Endodermal cell (in vitro differentiated cells): ENCODE measurements at places on chromosomes 16 and 17. TPM values are rescaled to one million over a fixed set of nuclear protein-coding genes. Genes with fewer than 3 reads are reported as not detected.

The KRTAP4-2 gene
- not detected in 2 replicates for total RNA-seq

The CCDC92B gene
- 5.7 to 14.0 TPM (median 5.8 TPM) in 3 replicates for total RNA-seq

The UMOD gene
- not detected in 3 replicates for total RNA-seq

The KRTAP4-1 gene
- total RNA-seq: not detected in 2 replicates

The SLFN11 gene
- total RNA-seq: 0.23 to 0.71 TPM (median 0.55 TPM) in 3 replicates

The TM4SF5 gene
- not detected in 2 replicates for total RNA-seq
